AG04450 (cell line): ENCODE measurements at places on chromosomes 4 and X.

DNA sequence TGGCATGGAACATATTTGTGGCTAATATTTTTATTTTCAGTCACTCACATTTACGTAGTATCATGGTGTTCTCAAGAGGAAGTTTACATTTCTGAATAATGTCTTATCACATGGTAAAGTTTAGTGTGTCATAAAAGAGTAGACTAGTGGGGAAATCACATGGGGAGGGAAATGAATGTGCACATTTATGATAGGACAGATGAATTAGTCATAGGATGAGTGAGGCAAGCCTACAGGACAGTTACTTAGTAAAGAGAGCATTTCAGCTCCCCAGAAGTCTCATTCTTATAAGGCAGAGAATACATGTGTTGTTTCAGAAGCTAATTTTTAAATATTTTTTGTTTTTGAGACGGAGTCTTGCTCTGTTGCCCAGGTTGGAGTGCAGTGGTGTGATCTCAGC, 6.2 kb downstream of the GK start:
- DNase-seq: peak; percentile 70

DNA sequence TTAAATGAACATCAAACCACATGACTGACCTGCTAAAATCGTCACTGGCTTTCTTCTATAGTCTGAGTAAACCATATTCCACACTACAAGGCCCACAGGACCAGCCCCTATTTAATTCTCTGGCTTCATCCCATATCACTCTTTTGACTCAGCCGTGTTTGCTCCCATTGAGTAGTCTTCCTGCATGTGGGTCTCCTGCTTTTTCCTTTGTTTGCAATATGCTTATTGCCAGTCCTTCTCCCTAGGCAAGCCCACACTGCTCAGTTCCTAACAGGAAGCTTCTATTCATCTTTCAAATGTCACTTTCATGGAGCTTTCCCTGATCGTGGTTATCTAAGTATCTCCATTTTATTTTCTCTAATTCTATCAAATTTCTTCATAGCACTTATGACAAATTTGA, 329.6 kb downstream of the RAPGEF2 start:
- DNase-seq: no peak

DNA sequence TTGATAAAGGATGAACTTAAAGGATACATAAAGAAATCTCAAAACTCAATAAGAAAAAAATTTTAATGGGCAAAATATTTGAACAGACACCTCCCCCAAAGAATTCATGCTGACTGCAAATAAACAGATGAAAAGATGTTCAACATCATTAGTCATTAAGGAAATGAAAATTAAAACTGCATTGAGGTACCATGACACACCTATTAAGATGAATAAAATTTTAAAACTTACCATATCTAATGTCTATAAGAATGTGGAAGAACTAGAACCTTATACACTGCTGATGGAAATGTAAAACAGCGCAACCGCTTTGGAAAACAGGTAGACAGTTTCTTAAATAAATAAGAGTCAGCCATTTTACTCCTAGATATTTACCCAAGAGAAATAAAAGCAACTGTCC, 266.8 kb upstream of the TET2 start:
- DNase-seq: no peak

DNA sequence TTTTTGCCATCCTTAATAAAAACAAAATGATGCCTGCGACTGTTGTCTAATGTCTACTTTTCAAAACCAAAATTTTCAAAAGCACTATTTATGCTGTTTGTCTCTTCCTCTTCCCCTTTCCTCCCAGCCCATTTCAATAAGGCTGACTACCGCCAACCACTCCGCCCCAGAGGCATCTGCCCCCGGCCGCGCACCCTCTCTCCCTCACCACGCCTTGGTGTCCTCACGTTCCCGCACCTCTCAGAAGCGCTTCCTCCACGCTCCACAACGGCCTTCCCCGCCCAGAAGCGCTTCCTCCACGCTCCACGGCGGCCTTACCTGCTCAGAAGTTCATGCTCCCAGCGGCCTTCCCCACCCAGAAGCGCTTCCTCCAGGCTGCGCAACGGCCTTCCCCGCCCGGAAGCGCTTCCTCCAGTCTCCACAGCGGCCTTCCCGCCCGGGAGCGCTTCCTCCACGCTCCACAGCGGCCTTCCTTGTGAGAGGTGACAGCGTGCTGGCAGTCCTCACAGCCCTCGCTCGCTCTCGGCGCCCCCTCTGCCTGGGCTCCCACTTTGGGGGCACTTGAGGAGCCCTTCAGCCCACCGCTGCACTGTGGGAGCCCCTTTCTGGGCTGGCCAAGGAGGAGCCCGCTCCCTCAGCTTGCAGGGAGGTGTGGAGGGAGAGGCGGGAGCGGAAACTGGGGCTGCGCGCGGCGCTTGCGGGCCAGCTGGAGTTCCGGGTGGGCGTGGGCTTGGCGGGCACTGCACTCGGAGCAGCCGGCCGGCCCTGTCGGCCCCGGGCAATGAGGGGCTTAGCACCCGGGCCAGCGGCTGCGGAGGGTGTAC, 490.4 kb upstream of the ZFP42 start:
- no peak for DNase-seq

GRCh38 chr4:150906987-150907633, 108.0 kb downstream of the LRBA start:
- DNase-seq: no peak

DNA sequence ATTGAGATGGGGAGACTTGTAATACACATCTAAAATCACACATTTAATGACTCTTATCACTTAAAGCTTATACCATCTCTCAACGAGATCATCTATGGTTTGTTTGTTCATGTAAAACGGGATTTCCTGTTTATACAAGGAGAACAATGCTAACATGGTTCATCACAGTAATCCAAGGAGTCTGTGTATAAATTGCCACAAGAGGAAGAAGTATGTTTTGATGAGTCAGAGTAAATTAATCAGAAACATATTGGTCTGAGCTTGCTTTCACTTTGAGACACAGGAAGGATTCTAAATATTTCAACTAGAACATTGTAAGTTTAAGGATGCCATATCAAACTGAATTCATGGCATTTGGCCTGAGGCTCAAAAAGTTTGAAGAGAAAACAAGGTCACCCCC, 594.1 kb downstream of the GLUD2 start:
- no peak for DNase-seq

DNA sequence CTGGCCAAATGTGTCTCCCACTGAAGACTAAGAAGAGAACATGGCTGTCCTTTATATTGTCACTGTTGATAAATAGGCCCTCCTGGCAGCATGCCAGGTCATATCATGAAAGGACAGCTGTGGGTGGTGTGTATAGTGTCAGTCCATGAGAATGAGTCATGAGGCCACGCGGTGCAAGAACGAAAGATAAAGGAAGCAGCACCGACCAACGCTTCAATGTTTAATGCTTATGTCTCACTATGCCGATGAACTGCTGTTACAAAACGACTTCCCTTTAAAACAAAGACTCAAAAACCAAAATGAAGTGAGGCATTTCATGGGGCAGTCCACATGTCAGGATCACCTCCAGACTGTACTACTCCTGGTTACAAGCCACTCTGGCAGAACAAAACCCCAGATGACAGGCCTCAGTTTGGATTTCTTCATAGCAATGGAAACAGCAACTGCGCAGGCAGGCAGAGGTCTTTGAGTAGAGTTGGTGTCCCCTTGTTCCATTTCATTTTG, 5.2 kb upstream of the TCEANC start:
- no peak for DNase-seq

DNA sequence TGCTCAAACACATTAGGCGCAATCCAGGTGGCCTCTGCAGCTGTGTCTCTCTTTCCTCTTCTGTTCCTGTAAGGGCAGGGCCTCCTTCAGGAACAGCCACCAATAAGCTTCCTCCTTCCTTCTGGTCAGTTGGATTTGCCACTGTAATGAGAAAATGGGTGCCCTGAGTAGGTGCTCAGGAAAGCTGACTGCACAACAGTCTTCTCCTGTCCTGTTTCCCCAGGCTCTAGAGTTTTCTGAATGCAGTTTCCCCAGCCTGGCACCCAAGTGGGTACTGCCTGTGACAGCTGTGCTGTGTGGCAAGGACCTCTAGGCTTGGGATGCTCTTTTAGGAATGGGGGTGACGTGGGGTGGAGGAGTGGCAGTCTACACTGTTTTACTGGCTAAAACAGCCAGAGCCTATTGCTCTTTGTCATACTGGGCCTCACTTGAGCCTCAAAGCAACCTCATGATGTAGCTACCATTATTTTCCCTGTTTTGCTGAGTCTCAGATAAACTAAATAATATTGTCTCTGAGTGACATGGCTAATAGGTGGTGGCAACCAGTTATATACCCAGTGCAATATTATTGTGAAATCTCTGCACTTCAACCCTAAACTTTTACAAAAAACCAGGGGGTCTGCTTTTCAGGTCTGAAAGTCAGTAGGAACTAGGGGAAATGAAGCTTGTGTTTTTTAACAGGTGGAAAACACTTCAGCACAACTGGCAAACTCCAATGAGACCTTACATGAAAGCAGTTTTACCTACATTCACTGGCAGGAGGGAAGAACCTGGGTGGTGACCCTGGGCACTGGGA, 1.2 kb downstream of the CXCL2 start:
- no peak for DNase-seq

GRCh38 chrX:100379388-100379986, 30.6 kb downstream of the PCDH19 start:
- no peak for DNase-seq

- DNase-seq: no peak
Observed at GRCh38 chr4:56880572-56880971, 27.1 kb upstream of the REST start.
